ENCODE measurements at places on chromosomes 16 and 17.

DNA sequence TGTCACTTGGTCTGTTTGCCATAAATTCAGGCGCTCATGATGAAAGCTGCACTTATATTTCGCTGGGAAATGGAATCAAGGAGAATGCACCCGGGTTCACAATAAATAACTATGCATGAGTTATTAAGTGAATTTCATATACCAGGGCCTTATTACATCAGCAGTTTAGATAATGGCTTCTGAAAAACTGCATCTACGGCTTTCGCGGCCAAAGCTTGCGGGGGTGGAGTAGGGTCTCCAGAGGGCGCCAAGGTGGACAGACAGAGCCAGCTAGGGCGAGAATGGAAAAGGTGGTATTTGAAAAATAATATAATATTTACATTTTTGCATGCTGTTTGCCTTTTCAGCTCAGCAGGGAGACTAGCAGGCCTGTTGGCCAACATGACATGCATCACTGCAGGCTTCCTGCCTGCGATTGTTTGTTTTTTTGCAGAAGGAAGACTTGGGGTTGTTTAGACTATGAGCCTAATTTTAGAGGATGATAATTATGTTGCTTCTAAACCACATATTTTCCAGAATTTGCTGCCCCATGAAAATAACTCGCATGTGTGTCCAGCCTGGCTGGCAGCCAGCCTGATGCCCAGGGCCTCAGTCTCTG lies 173.8 kb upstream of the IRX3 start:
- DNase-seq = no peak

- no peak for DNase-seq
Measured at GRCh38 chr17:49836111-49837030, 11.5 kb downstream of the TAC4 start.

DNA sequence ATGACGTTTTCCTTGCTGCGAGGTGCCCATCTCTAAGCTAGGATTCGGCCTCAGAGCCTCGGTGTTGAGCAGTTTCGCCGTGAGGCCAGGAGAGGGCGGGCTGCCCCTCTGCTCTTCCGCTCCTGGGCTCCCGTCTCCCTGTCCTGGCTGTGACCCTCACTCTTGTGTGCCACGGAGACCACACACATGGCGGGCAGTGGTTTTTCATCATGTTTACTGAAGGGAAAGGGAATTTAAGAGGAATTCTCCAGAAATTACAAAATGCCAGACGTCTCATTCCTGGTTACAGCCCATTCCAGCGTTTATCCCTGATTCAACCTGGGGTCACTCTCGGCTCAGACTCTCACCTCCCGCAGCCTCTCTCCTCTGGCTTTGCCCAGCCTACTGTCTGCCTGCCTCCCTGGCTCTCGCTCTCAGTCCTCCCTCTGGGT lies 96.8 kb upstream of the ELAC2 start:
- DNase-seq = no peak

- DNase-seq = no peak
Measured at GRCh38 chr16:88627531-88628411, 10.6 kb upstream of the IL17C start.

- no peak for DNase-seq
Measured at GRCh38 chr16:5216441-5217080, 119.0 kb upstream of the EEF2KMT start.

Measured in hippocampal formation (tissue), 2 donors.